ENCODE measurements at places on chromosomes 7 and 10.

DNA sequence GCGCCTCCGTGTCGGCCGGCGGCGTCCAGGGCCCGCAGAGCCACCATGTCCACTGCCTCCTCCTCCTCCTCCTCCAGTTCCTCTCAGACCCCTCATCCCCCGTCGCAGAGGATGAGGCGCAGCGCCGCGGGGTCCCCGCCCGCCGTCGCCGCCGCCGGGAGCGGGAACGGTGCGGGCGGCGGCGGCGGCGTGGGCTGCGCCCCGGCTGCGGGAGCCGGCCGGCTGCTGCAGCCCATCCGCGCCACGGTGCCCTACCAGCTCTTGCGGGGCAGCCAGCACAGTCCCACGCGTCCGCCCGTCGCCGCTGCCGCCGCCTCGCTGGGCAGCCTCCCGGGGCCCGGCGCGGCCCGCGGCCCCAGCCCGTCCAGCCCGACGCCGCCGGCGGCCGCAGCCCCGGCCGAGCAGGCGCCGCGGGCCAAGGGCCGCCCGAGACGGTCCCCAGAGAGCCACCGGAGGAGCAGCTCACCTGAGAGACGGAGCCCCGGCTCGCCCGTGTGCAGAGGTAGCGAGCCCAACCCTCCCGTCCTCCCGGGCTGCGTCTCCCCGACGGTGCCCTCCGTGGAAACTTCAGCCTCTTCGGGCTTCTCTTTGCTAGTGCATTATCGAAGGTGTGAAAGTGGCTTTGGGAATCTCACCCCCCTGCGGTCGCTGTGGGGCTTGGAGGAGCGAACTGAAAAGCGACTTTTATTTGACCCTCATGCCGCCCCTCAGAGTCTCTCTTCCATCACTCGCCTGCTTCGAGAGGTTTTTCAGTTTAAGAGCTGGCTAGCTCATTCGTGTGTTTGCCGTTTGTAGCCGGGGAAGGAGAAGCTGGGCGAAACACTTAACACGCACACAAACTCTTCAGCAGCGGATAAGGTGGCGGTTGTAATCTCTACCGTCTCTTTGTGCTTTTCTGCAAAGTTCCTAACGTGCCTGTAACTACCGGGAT, 975 bp downstream of the GLCCI1 start:
- DNase-seq, result peak; percentile 56

DNA sequence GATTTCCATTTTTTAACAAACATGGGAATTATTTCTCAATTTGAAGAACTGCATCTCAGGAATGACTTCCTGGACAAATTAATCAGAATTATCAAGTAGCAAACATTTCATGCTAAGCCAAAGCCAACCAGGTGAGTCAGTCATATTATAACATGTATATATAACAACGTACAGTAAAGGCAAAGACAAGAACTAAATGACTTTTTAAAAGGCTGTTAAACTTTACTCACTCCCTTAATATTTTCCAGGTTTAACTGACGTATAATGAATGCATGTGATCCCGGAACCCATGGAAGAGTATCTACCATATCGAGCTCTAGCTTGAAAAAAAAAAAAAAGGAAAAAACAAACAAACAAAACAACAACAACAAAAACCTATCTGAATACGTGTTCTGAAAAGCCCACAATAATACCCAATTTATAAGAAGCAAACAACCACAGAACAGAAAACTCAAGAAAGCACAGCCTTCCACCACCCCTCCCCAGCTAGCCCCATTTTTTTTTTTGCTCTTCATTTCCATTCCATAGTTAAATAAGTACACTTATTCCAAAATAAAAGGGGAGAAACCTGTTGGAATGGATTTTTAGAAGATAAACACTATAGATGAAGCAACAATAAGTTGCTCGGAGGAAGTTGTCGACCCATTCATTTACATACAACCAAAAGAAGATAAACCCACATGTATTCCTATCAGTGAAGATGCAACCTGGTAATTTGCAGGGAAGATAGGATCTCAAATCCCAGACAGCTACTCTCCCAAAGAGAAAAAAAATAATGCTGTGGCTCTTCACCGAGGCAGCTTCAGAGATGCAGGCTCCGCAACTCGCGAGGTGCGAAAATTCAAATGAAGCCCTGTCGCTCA, 537 bp downstream of the NAPEPLD start:
- no peak for DNase-seq

DNA sequence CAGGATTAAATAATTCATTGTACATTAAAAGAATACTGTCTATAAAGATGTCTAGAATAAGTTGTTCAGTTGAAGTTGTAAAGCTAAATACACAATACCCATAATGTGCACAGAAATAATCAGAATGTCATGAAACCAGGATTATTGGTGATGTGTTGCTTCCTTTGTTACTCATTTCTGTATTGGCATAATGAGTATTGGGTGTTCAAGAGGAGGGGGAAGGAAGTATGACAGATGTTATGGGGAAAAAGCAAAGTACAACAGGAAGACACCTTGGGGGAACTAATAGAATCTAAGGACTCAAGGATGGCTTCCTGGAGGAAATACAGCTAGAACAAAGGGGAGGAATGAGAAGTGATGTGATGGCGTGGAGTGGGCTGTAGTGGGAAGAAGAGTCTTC, 15.0 kb downstream of the ANKRD1 start:
- no peak for DNase-seq

DNA sequence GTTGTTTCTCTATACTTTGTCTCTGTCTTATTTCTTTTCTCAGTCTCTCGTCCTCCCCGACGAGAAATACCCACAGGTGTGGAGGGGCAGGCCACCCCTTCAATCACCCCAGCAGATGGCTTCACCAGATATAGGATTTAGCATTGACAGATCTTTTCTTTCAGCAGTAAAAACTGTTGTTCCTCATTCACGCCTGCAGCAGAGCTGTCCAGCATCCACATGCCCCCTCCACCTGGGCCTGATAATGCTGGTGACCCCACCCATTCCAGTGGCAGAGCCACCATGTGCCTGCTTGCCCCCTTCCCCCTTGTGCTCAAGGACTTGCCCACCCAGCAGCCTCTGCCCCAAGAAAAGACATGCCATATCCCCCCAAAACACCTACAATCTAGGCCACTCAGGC, 15.5 kb downstream of the FRG2B start:
- DNase-seq, result no peak
